ENCODE measurements at places on chromosomes 3 and 15.

GRCh38 chr3:157368171-157368570 is 68.5 kb upstream of the PTX3 start:
- DNase-seq: no peak

DNA sequence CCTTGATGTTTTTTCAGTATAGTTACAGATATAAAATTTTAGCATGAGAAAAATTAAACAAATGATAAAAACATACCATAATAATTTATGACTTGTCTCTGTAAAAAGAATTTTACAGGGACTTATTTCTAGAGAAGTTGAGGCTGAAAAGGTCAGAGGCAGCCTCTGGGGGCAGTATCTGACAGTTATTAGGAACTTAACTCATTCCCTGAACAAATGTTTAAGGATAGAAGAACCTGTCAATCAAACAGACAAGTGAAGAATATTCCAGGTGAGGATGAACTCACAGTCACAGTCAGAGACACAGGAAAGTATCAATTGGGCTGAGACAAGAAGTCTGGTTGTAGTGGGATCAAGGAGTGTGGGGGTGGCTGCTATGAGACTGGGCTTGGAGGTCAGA is 7.3 kb downstream of the MYLK start:
- no peak for DNase-seq

DNA sequence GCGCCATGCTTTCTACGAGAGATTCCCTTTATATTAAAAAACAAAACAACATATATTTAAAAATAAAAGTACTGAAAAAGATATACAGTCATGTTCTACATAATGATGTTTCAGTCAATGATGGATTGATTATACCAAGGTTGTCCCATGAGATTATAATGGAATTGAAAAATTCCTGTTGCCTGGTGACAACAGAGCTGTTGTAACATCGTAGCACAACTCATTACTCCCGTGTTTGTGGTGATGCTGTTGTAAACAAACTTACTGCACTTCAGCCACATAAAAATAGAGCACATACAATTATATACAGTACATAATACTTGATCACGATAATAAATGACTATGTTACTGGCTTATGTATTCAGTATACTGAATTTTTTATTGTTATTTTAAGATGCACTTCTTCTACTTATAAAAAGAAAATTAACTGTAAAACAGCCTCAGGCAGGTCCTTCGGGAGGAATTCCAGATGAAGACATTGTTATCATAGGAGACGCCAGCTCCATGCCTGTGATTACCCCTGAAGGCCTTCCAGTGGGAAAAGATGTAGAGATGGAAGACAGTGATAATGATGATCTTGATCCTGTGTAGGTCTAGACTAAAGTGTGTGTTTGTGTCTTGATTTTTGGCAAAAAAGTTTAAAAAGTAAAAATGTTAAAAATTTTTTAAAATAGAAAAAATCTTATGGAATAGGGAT is 11.7 kb downstream of the CCR1 start:
- DNase-seq: no peak

DNA sequence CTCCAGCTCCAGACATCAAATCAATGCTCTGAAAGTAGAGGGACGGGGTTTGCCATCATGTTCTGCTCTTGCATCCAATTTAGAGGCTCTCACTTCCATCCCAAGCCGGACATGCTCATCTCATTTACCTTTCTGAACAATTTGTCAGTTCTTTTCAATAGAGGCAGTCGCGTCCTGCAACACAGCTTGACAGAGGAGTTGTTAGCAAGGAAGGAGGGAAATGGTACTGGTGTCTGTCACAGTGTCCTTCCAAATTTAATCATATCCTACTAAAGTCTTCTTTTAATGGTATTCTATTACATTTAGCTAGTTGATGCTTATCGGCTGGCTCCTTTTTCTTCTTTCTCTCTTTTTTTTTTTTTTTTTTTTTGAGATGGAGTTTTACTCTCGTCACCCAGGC is 45.6 kb downstream of the HHLA2 start:
- DNase-seq: no peak

DNA sequence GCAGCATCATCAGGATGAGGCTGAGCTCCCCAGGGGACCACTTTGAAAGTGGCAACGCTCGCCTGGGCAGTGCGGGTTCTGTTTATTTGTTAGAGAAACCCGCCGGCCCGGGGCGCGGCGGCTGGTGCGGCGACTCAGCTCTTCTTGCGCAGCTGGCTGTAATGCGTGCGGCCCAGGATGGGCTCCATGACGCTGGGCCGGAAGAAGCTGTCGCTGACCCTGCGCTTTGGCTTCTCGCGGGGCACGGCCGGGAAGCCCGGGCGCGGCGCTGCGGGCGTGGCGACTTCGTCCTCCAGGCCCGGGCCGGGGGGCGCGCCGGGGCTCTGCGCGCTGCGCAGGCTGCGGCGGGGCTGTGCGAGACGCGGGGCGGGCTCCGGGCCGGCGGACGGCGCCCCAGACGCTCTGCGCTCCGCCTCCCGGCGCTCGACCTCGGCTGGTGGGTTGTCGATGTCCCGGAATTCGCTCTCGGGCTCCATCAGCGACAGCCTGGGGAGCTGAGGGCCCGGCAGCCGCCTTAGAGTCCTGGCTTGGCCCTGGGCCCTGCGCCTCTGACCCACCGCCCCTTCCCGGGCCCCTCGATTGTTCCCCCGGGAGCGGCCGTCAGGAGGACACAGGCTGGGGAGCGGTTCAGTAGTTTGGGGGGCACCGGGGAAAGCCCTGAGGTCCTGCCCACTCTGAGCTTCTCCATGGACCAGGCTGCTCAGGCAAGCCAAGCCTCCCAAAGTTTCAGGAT is 10.3 kb upstream of the KIF7 start:
- no peak for DNase-seq

DNA sequence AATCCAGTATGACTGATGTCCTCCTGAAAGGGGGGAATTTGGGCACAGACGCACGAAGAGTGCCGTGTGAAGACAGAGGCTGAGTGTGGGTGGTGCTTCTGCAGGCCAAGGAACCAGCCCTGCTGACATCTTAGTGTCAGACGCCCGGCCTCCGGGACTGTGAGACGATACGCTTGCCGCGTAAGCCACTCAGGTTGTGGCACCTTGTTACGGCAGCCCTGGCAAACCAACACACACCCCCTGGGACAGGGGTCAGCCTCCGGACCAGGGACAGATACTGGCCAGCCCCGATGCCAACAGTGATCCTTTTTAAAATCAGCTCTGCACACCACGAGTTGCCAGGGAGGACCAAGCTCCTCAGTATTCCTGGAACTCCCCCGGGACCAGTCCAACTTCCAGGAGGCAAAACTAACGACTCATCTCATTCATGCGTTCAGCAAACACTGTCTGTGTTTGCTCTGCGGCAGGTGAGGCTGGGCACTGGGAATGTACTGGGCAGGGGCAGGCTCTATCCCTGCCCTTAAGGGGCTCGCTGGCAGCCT is 21.2 kb upstream of the PIGZ start:
- DNase-seq: no peak

DNA sequence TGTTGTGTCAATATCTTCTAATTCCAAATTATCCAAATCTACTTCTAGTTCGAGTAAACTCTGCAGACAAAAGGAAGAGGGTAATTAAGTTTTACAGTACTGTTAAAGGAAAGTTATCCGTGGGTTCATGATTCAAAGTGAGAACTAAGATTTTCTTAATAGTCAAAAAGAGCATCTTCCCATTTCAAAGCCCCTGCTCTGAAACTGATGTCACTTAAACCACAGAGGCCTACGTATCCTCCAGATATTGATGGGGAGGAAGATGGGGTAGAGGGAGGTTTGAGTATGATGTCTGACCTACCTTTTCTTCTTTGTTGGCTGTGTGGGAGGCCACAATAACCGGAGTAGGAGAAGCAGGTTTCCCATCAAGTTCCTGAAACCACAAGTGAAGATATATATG is 14.1 kb downstream of the MRPS22 start:
- no peak for DNase-seq

GRCh38 chr3:12896063-12896985 is 55.0 kb upstream of the RPL32 start:
- no peak for DNase-seq

DNA sequence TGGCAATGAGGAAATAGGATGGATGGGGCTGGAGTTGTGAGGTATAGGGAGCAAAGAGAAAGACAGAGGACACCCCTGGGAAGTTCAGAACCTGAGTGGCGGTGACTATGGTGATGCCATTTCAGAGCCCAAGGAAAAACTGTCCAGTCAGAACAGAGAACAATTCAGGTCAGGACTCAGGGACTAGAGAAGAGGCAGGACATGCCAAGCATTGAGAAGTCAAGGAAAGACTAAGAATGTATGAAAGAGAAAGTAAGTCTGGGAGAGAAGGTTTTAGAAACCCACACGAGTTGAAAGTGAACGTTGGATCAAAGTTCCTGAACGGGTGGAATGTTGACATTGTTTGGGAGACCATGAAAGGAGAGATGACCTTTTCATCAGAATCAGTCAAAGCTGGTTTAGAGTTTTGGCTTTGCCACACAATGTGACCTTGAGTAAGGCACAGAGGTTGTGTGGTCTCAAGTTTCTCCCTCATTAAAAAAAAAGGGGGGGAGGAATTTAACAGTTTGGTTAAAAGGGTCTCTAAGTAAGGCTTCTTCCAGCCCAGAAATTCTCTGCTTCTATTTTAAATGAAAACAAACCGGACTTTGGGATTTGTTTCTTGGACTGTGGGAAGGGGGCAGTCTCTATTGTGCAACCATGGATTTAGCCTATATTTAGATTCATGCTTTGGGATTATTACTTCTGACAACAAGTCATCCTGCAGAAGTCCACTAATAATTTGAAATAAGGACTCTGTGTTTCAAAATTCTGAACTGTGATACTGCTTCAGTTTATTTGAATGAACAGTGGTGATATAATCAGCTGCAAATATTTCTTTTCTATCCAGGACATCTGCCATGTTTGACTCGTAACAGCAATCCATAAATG is 315.9 kb upstream of the TBL1XR1 start:
- no peak for DNase-seq

- no peak for DNase-seq
Observed at GRCh38 chr3:62837145-62837787, 38.0 kb downstream of the CADPS start.

DNA sequence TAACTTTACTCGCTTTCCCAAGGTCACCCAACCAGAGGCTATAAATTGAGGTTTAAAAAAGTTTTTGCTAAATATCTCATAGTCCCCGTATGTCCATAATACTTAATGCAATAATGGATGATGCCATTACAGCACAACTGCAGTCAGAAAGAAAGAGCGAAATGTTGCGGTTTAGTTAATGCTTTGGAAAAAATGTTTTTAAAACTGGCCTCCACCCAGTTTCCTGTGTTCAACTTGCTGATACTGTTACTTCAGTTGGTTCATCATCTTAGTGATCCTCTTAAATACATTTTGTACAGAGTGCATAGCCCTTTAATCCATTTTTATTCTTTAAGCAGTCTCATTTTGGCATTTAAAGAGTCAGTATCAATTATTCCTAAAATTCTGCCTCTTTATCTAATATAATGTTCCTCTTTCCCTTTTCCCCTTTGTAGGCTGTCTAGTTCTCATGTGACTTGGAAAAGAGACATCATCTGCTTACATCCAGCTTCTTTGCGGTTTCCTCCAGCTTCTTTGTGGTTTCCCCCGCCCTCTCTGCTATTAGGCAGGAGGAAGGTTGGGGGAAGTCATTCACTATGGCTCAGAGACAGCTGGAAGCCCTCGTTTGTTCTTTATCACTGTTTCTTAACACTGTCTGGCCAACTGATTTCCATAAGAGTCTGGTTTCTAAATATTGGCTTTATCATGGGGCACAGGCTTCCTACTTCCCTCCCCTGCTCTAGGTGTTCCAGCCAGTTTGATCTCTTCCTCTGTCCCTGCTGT is 154.3 kb downstream of the GOLIM4 start:
- DNase-seq: no peak

- no peak for DNase-seq
Observed at GRCh38 chr15:72592676-72593075, 61.8 kb upstream of the GOLGA6B start.

DNA sequence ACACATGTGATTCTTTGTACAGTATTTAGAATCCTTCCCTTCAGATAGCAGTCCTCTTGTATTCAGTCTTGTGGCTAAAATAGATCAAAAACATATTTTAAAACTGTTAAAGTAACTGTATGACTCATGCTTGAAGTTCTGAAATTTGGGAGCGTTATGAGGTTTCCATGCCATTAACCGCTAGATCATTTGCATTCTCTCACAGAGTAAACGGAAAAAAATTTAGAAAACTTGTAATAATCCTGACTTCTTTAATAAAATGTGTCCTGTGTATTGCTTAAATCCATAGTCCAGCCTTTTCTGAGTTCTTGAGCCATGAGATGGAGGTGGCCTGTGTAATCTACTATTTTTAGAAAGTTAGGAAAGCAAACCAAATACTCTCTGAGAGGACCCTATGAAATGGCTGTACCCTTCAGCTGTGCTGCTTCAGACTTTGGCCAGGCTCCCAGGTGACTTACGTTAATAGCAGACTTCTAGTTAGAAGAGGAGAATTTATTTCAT is 33.8 kb downstream of the MBNL1 start:
- DNase-seq: no peak

GRCh38 chr3:111069974-111070771 is 1.4 kb upstream of the NECTIN3 start:
- DNase-seq: no peak

DNA sequence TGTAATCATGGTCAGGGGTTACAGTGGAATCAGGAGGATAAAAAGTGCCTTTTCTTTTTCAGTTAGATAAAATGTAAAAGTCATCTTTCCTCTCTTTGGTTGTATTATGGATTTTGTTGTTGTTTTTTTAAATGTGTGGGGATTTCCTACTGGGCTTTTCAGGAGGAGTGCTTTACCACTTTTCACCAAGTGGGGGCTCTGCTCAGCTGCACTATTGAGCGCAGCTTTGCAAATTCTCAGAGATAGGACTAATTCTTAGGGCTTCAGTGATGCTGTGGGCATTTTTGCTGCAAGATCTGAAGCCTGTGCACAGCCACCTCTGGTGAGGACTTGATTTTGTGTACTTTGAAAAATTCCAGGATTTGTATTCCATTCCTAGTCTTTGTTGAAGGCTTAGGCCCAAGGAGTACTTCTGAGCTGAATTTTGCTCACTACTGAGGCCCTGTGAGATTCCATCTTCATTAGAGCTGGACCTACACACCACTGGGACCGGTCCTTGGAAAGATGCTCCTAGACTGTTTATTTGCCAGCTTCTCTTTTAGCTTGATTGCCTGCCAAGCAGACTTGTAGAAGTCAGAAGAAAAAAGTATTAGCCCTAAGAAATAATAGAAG is 7.5 kb downstream of the GNB5 start:
- no peak for DNase-seq

- no peak for DNase-seq
Observed at GRCh38 chr3:120144267-120144666, 50.0 kb upstream of the GSK3B start.

GRCh38 chr3:106963442-106963841 is 413.8 kb upstream of the CCDC54 start:
- no peak for DNase-seq

GRCh38 chr3:189056646-189057335 is 115.0 kb upstream of the TPRG1 start:
- DNase-seq: no peak
